Substantia nigra (tissue), 51 donors: ENCODE measurements at places on chromosomes 11 and 22.

GRCh38 chr22:25048659-25049647 lies 96.4 kb downstream of the KIAA1671 start:
- DNase-seq: peak; percentile 19

DNA sequence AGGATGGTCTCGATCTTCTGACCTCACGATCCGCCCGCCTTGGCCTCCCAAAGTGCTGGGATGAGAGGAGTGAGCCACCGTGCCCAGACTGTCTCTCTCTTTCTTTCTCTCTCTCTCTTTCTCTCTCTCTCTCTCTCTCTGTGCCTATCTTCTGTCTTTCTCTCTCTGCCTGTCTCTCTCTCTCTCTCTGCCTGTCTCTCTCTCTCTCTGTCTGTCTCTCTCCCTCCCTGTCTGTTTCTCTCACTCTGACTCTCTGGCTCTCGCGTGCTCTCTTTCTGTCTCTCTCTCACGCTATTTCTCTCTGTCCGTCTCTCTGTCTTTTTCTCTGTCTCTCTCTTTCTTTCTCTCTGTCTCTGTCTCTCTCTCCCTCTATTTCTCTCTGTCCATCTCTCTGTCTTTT lies 3911.2 kb upstream of the OR11H1 start:
- no peak for DNase-seq

DNA sequence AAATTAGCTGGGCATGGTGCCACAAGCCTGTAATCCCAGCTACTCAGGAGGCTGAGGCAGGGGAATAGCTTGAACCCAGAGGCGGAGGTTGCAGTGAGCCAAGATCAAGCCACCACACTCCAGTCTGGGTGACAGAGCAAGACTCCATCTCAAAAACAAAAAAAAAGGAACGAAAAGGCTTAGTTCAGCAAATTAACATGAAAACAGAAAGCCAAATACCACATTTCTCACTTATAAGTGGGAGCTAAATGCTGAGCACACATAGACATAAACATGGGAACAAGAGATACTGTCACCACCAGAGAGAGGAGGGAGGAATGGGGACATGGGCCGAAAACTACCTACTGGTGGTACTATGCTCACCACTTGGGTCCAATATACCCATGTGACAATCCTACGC lies 38.6 kb downstream of the SCGB1A1 start:
- no peak for DNase-seq

GRCh38 chr11:90426442-90426841 lies 203.6 kb upstream of the CHORDC1 start:
- DNase-seq: no peak

DNA sequence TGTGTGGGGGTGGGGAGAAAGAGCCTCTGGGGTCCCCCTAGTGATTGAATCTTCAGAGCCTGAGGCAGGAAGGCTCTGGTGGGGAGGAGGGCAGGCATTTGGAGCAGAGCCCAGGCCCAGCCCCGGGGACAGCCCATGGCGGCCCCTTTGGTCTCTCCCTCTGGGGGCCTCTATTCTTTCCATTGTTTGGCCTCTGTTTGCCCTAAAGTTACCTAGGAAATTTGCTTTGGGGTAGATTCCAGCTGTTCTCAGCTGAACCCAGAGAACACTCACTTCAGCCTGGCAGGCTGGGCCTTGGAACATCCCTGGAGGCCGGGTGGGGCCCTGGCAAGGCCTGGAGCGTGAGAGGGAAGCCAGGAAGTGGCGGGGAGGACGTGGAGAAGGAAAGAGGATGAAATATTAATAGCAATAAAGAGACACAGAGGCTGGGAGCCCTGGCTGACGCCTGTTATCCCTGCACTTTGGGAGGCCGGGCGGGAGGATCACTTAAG lies 22.9 kb upstream of the A4GALT start:
- DNase-seq: no peak

- DNase-seq: no peak
Measured at GRCh38 chr11:1878137-1879031, 13.3 kb downstream of the PRR33 start.

DNA sequence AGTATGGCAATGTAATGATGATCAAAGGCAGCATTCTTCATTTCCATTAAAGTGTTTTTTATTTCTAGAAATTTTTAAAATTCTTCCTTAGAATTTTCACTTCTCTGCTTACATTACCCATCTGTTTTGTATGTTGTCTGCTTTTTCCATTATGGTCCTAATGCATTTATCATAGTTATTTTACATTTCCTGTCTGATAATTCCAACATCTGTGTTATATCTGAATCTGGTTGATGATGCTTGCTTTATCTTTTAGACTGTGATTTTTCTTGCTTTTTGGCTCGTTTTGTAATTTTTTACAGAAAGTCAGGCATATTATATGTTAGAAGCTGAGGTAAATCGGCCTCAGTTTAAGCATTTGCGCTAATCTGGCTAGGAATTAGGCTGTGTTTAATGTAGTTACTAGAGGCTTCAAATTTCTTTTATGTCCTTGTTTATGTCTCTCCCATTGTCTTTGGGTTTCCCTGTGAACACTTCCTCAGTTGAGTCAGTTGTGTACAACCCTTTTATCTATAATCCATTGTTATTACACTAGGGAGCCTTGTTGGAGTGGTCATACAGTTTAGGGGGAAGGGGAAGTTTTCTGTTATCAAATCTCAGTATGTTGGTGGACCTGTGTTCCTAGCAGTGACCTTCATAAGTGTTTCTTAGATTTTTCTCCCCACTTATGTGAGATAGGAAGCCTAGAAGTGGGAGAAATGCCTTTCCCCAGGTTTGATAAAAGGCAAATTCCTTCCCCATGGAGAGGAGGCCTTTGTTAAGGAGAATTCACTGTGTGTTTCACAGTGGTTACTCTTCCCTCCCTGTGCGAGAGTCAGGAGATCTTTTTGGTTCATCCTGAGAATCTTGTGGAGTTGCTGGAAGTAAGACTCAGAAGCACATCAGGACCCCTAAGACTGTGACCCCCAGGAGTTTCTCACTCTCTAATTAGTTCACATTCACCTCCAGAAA lies 437.5 kb downstream of the INSC start:
- DNase-seq: no peak

DNA sequence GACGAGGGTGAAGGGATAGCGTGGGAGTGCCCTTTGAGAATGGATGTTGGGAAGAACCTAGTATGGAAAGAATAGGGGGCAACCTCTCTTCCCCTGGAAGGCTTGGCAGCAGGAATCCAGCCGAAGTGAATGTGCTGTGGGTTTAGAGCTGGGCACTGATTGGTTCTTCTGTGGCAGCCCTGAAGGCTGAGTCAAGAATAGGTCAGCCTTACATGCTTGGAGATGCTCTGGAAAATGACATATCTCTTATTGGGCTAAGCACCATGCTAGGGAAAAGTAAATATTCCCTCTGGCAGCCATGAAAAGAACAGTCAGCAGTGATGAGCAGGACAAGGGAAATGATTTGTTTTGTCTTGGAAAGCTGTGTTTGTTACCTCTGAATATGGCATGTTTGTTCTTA lies 149.5 kb downstream of the COMMD9 start:
- DNase-seq: no peak

DNA sequence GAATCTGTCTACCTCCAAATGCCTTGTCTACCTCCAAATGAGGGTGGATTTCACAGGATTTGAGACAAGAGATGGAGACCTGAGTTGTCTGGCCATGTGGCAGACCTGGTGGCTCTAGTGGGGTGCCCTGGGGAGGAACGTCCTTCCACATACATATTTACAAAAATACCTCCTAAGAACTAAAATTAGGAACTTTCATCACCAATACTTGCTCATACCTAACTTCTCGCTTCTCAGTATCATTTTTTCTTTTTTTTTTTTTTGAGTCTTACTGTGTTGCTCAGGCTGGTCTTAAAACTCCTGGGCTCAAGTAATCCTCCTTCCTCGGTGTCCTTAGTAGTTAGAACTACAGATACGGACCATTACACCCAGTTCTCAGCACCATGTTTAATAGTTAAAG lies 117.9 kb downstream of the MED15 start:
- DNase-seq: no peak

DNA sequence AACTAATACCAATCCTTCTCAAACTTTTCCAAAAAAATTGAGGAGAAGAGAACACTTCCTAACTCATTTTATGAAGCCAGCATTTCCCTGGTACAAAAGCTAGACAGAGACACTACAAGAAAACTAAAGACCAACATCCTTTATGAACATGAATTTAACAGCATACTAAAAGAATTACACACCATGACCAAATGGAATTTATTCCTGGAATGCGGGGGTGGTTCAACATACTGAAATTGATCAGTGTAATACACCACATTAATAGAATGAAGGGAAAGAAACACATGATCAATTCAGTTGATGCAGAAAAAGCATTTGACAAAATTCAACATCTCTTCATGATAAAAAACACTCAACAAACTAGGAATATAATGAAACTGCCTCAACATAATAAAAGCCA lies 148.1 kb downstream of the WNT7B start:
- no peak for DNase-seq

GRCh38 chr22:22246706-22247105 lies 2.1 kb downstream of the VPREB1 start:
- no peak for DNase-seq

- DNase-seq: no peak
Measured at GRCh38 chr11:123740787-123741158, 687 bp downstream of the ZNF202 start.

DNA sequence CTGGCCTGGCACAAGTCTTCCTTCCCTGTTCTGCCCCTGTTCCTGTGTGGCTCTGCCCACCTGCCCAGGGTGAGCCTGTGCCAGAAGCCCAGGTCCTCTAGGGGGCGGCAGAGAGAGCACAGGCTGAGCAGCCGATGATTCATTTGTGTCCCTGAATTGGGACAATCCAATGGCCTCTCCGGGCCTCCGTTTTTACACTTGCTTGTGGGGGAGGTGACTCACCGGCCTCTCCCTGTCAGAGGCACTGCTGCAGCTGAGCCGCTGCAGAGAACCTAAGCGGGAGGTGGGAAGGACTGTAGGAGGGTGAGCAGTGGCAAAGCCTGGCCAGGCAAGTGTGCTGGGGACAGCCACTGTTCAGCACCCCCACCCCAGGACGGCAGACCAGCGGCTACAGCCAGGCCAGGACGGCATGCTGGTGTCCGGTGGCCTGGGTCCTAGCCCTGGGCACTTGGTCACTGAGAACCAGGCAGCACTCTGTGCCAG lies 65.2 kb upstream of the LMO1 start:
- peak; percentile 60 for DNase-seq

DNA sequence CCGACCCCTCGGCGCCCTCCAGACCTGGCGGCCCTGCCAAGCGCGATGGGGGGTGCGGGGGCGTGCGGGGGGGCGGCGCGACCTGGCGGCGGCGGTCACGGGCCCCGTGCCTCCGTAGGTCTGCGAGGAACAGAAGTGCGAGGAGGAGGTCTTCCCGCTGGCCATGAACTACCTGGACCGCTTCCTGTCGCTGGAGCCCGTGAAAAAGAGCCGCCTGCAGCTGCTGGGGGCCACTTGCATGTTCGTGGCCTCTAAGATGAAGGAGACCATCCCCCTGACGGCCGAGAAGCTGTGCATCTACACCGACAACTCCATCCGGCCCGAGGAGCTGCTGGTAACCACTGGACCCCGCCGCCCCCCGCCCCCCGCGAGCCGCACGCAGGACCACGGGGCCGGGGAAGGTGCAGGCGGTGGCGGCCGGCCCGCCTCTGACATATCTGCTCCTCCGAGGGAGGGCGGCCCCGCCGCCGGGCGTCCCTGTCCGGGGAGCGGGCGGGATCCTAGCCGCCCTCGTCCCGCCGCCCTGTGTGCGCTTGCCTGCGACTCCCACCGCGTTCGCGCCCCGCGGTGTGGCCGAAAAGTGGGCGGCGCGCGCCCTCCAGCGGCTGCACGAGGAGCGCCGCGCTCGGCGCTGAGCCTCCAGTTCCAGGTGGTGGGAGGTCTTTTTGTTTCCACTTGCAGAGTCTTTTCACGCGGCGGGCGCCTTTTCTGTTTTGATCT lies 2.1 kb downstream of the CCND1 start:
- peak; percentile 28 for DNase-seq

GRCh38 chr11:102576350-102576749 lies 45.8 kb upstream of the MMP7 start:
- no peak for DNase-seq
